ENCODE measurements at places on chromosomes 7 and 10. TPM values are rescaled to one million over a fixed set of nuclear protein-coding genes. Genes with fewer than 3 reads are reported as not detected.

- no peak for DNase-seq
Observed at GRCh38 chr10:126156012-126156411, 232.3 kb downstream of the ADAM12 start.

- DNase-seq = no peak
Observed at GRCh38 chr10:124285587-124286527, 132.9 kb downstream of the OAT start.

GRCh38 chr10:86083664-86084175 is 282.9 kb downstream of the GRID1 start:
- no peak for DNase-seq

The LRGUK gene
- 0.11 TPM for total RNA-seq

GRCh38 chr7:32117837-32118236 is 47.6 kb upstream of the PDE1C start:
- DNase-seq = no peak

- DNase-seq = no peak
Observed at GRCh38 chr7:1348096-1348822, 111.0 kb downstream of the MICALL2 start.

The PDZD7 gene
- total RNA-seq = 0.64 TPM

DNA sequence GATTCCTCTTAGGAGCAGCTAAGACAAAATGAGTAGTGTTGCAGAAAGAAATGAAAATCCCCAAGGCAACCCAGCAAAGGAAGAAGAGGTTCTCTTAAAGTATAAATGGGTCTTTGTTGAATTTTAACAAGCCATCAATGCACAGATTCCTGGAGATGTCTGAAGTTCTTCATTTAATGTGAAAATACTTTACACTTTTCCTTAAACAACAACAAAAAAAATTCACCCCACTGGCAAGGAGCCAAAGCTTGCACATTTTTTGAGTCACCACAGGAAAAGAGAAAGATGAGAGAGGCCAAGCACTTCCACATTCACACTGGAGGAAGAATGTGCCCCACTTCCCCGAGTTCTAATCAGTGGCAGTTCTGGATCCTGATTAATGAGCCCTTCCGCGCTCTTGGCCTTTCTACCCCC is 286.4 kb upstream of the MEOX2 start:
- no peak for DNase-seq

DNA sequence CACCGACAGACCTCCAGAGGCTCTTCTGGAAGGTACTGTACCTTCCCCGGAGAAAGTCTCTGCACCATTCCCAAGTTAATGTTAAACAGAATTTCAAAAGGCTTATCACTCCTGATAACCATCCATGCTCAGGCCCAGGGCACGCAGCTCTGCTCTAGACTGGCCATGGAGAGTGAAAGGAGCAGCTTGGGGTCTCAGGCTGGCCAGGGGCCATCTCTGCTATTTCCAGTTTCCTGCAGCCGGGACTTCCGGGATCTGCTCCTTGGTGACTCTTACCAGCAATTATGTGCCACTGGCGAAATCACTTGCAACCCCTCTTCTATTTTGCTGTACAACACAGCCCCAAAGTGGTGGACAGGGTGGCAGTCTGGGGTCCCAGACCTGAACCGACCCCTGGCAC is 6.0 kb downstream of the CLDN15 start:
- no peak for DNase-seq

DNA sequence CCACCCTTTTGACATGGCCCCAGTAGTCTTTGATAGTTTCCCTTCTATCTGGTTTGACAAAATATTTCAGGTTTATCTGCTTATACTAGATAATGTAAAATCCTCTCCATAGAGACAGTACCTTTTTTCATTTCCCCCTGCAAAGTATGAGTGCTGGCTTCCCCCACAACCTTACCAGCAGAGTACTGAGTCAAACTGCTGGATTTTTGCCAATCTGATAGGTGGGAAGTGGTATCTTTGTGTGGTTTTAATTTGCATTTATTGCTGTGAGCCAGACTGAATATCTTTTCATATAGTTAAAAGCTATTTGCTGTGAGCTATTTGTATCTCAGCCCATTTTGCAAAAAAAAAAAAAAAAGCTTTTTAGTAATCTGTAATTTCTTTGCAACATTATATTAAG is 32.1 kb upstream of the HECTD2 start:
- DNase-seq = no peak

DNA sequence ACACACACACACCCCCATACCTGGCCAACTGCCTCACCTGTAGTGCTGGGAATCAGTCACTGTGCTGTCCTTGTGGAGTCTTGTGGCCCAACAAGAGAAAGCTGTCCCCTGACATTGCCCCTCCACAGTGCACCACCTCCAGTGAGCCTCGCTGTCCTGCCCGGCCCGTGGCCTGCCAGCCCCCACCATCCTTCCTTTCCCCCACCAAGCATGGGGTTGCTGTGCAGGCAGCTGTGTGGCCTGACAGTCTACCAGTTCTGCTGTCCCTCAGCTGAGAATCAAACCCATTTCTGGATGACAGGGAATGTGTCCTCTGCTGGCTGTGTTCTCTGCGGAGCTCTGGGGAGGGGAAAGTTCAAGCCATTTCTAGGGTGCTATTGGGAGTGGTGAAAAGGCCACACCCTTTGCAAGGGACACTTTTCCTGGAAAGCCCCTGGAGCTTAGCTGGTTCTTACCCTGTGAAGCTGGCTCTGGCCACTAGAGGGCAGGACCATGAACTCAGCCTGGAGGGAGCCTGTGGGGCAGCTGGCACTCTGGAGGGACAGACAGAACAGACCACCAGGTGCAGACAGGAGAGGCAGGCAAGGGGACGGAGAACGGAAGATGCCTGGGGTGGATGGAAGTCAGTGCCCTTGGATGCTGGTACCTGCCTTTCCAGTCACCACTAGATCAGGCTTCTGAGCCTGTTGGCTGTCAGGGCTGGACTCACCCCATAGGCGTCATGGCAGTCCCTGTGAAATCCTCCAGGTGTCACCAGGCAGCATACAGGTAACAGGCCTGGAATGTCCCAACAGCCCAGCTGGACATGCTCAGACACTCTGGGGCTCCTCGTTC is 10.5 kb upstream of the MTPAP start:
- DNase-seq = peak; percentile 55

DNA sequence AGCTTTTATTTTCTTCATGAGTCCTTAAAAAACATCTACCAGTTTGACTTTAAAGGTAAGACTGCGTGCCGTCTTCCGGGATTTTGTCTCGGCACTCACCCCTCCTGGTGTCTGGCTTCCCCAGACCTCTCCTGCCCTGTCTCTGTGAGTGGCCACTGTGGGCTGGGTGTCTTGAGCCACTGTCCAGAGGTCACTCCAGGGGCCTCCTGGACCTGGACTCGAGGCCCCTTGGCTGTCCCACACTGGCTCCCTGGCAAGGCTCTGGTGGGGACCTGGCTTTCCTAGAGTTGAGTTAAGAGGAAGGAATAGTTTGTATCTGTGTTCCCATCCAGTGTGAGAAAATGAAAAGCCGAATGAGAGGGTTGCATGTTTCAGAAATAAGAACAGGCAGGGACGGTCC is 95.5 kb downstream of the NKX6-2 start:
- DNase-seq = no peak

The FAM241B gene
- total RNA-seq = 12.1 TPM

GRCh38 chr7:141651417-141651816 is 50.5 kb downstream of the DENND11 start:
- DNase-seq = no peak

GRCh38 chr7:111192614-111193413 is 101.9 kb downstream of the LRRN3 start:
- no peak for DNase-seq

The PGAM2 gene
- total RNA-seq = 0.67 TPM
